ENCODE measurements at places on chromosomes 6 and 20. TPM values are rescaled to one million over a fixed set of nuclear protein-coding genes. Genes with fewer than 3 reads are reported as not detected.

HSPA12B gene
- not detected for total RNA-seq

SIGLEC1 gene
- 0.18 TPM for total RNA-seq

CCDC170 gene
- not detected for total RNA-seq

TOX2 gene
- 0.35 TPM for total RNA-seq

GRCh38 chr6:104591573-104592334 lies 268.0 kb downstream of the HACE1 start:
- no peaks in the 10 kb centered on the region for H3K27me3 ChIP-seq
- H3K36me3 ChIP-seq, result no peaks in the 10 kb centered on the region
- no peak overlapping the region for H3K4me3 ChIP-seq
- H3K27ac ChIP-seq, result no peak overlapping the region
- DNase-seq, result no peak

DNA sequence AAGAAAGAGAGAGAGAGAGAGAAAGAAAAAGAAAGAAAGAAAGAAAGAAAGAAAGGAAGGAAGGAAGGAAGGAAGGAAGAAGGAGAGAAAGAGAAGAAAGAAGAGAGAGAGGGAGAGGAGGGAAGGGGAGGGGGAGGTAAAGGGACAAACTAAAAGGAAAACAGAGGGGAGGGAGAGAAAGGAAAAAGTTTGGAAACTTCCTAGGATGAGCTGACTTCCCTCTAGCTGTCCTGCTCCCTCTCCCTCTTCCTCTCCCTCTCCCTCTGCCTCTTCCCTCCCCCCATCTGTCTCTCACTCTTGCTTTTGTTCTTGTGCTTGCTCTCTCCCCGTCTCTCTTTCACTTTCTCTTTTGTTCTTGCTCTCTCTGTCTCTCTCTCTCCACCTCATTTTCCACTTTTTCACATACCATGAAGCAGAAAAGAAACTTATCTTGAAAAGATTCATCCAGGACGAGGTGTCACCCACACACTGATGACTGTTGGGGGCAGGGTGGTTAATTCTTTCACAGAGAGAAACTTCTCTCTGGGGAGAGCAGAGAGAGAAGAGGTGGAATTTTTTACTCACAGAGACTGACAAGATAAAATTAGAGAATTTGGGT lies 56.4 kb upstream of the DUSP22 start:
- no peaks in the 10 kb centered on the region for H3K27me3 ChIP-seq
- no peak overlapping the region for H3K27ac ChIP-seq
- H3K4me1 ChIP-seq, result peaks cover 26% of the 10 kb centered on the region
- no peaks in the 10 kb centered on the region for H3K36me3 ChIP-seq
- peak overlapping the region; percentile 6 for H3K4me3 ChIP-seq

DNA sequence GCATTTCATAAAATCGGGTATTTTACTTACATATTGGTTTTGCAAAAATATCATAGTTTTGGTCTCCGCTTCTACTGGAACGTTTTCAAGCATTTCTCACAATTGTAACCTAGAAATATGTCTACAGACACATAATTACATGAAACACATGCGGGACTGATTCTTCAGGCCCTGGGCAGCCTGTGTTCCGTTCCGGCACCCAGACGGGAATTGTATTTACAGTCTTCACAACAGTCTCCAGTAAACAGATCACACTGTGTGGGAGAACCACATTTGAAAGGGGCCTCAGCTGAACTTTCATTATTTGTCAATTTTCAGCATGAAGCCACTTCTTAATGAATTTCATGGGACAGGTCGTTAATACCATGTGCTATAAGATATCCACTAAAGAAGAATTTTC lies 196.9 kb downstream of the DST start:
- H3K4me1 ChIP-seq, result no peaks in the 10 kb centered on the region
- no peak for DNase-seq
- H3K4me3 ChIP-seq, result no peak overlapping the region

GRCh38 chr6:38470548-38470947 lies 169.2 kb downstream of the BTBD9 start:
- no peaks in the 10 kb centered on the region for H3K27me3 ChIP-seq
- H3K36me3 ChIP-seq, result no peaks in the 10 kb centered on the region
- no peak overlapping the region for H3K4me3 ChIP-seq
- no peaks in the 10 kb centered on the region for H3K4me1 ChIP-seq

- H3K4me3 ChIP-seq, result no peak overlapping the region
- H3K36me3 ChIP-seq, result no peaks in the 10 kb centered on the region
- H3K27me3 ChIP-seq, result no peaks in the 10 kb centered on the region
- DNase-seq, result no peak
- no peaks in the 10 kb centered on the region for H3K4me1 ChIP-seq
Observed at GRCh38 chr6:133341607-133342158, 100.5 kb downstream of the EYA4 start.

- DNase-seq, result peak; percentile 18
- H3K4me3 ChIP-seq, result peak overlapping the region; percentile 77
- peak overlapping the region; percentile 95 for H3K27ac ChIP-seq
- peaks cover 24% of the 10 kb centered on the region for H3K36me3 ChIP-seq
- H3K4me1 ChIP-seq, result peaks cover 47% of the 10 kb centered on the region
- no peaks in the 10 kb centered on the region for H3K27me3 ChIP-seq
Observed at GRCh38 chr6:33207552-33208090, 679 bp upstream of the RING1 start.

DNA sequence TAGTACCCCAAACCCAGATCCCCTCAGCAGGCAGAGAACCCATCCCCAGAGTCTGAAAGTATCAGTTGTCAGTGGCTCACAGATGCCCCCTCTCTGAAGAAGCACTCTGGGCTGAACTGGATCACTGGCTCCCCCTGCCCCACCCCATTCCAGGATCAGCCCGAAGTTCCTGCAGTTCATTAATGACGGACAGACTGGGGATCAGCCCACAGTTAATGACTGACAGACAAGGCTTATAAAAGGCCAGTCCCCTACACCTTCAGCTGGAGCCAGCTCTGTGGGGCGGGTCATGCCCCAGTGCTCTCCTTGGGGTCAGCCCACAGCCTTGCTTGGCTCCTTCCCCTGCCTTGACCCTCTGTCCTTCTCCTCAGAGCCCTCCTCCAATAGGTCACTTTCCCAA lies 21.7 kb downstream of the KIAA1755 start:
- H3K27me3 ChIP-seq, result no peaks in the 10 kb centered on the region
- no peaks in the 10 kb centered on the region for H3K4me1 ChIP-seq
- DNase-seq, result no peak
- H3K4me3 ChIP-seq, result no peak overlapping the region
- H3K36me3 ChIP-seq, result no peaks in the 10 kb centered on the region

DNA sequence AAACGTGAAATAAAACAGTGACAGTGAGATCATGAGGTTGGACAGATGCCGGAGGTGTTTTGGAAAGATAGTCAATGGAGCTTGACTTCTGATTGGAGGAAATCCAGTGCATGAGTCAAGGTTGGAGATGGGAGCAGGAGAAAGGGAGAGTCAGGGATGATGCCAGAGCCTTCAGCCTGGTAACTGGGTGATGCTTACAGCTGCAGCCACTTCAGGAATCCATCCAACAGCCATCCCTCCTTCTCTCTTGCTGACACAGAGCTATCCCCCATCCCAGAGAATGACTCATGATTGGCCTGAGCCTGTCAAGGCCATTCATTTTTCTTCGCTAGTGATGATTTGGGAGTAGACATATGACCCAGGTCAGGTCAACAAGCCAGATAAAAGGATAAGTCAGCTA lies 112.8 kb downstream of the SAMD5 start:
- DNase-seq, result no peak
- H3K27ac ChIP-seq, result no peak overlapping the region
- no peaks in the 10 kb centered on the region for H3K36me3 ChIP-seq
- no peaks in the 10 kb centered on the region for H3K27me3 ChIP-seq
- H3K4me3 ChIP-seq, result no peak overlapping the region

GRCh38 chr6:38354905-38355304 lies 284.8 kb downstream of the BTBD9 start:
- H3K4me1 ChIP-seq, result no peaks in the 10 kb centered on the region
- DNase-seq, result no peak
- H3K36me3 ChIP-seq, result no peaks in the 10 kb centered on the region
- H3K4me3 ChIP-seq, result no peak overlapping the region
- H3K27me3 ChIP-seq, result no peaks in the 10 kb centered on the region
